NCI-H510A (cell line): ENCODE measurements at places on chromosomes 3 and 15.

- DNase-seq, result peak; percentile 22
These were observed 517.3 kb downstream of the MECOM start for GRCh38 chr3:169146179-169146665.

- no peak for DNase-seq
These were observed 381.8 kb upstream of the THBS1 start for GRCh38 chr15:39199076-39199475.

- no peak for DNase-seq
These were observed 31.2 kb downstream of the TGM4 start for GRCh38 chr3:44905446-44906157.

DNA sequence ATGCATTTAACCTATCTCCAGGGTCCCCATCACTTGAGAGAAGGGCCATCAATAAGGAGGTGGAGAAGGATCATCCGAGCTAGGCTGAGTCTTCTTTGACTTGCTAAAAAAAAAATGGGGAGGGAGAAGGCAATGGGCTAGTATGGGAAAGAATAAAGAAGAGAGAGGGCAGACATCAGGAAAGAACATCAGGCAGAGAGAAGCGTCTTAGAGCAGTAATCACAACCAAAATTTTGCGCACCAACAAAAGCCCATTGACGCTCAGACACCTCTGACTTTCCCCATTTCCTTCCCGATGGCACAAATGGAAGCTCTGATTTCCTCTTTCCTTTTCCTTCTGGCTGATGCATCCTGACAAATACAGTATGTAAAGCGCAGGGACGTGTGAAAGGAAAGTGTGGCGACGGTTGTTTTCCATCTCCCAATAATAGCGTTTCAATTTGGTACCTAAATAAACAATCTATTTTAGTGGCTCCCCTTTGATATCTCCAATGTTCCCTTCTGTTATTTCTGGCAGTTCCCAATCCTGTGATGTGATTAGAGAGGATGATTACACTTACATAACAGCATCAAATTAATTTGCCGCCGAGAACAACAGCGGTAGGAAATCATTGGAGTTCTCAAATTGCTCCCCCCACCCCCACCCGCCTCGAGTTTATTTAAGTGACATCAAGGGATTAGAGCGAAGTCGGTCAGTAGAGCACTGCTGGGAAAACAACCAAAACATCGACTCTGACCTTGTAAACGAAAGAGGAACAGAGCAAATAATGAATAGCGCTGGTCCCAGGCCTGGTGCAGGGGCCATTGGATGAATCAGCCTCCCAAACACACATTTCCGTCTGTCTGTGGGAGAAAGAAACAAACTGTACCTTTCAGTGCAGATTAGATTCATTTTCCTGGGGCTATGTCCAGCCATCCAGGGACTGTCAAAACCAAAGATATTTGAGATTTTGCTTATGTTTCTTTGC is 273.3 kb upstream of the ICE2 start:
- DNase-seq, result no peak

DNA sequence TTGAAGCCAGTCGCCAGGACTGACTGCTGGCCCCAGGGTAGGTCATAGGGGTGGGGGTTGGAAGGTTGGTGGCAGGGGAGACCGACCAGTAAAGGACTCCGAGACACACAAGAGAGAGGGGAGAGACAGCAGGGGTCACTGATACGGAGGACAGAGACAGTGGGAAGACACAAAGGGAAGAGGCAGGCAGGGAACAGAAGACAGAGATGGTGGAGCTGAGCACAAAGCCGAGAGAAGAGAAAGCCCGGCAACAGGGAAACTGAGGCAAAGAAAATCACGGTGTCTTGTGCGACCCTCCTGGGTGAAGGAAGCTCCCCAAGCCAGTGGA is 510 bp downstream of the RASL12 start:
- no peak for DNase-seq

DNA sequence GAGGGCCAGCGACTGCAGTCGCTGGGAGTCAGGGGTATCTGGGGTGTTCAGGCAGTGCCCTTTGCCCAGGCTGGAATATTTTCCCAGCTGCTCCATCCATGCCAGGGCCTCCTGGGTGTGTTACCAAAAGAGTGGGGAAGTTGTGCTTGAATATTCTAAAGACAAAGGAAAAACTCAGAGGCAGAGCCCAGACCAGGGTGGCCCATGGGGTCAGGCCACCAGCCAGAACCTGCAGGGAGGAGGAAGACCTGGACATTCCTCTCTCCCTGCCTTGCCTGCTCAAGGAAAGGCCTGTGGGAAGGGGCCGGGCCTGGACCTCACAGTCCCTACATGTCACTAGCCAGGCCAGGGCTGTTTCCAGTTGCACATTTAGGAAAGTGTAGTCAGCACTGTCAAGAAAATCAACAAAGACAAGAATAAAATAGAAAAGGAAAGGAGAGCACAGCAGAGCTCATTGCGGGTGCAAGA is 16.0 kb upstream of the KLF15 start:
- no peak for DNase-seq

GRCh38 chr3:15064299-15064834 is 748 bp downstream of the MRPS25 start:
- DNase-seq, result no peak

DNA sequence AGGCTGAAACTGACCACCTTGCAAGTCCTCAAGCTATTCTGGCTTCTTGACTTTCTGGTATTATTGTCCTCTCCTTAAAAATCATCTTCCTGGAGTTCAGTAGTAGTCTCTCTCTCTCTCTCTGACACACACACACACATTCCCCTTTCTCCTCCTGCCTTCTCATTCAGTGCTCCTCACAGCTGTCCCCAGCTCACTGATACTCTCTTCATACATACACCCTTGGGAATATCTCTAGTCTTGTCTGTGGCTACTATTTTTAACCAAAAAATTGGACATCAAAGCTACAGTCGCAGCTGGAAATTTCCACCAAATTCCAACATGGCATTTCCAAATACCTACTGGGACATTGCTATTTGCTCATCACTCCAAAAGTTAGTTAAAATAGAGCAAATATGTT is 178.9 kb downstream of the ECT2 start:
- DNase-seq, result no peak

DNA sequence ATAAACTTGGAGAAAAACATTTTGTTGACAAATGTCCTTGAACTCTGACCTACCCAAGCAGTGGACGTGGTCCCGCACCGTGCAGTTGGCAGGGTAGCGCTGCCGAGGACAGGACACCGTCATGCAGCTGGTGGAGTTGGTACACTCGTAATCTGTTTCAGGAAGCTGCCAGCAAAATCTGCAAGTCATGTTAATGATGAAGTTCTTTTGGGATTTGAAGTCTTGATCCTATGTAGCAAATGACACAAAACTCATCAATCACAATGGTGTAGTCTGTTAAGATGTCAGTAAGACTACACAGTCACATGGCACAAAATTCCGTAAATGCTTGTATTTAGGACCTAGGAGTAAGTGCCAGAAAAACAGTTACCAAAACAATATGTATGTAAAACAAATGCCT is 5.5 kb downstream of the TM2D3 start:
- DNase-seq, result no peak

GRCh38 chr3:157501863-157502262 is 1.4 kb downstream of the VEPH1 start:
- no peak for DNase-seq

DNA sequence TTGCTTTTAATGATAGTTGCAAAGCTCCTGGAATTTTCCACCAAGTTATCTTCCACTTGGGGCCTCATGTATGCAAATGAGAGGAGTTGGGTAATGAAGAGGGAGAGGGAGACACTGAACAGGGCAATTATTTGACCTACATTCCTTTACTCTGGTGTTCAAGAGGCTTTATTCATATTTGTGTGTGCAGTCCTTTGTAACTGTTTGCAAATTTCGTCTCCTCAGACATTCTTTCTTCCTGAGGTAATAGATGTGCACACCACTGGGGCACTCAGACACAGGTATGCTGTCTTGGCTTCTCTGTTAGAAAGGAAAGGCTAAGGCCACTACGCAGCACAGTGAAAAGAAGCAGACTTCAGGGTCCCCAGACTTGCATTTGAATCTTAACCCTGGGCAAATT is 189.7 kb upstream of the IL12A start:
- no peak for DNase-seq

GRCh38 chr3:21509731-21510470 is 241.1 kb downstream of the ZNF385D start:
- no peak for DNase-seq

DNA sequence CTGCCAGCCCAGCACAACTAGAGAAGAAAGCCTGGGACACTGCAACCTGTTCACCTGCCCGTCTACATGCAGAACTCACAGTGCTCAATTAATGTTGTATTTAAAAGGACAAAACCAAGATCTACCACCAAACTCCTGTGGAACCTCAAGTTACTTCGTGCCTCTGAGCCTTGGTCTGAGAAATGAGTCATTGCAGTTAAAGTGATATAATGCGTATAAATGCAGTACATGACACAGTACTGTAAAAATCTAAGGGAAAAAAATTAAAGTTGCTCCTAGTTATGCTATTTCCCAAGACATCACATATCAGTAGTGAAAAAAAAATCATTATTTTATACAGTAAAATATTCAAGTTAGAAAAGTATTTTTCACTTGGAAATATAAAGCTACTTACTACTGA is 138.9 kb downstream of the ZIC4 start:
- DNase-seq, result no peak

- no peak for DNase-seq
These were observed 87.3 kb downstream of the TFG start for GRCh38 chr3:100796556-100796955.

DNA sequence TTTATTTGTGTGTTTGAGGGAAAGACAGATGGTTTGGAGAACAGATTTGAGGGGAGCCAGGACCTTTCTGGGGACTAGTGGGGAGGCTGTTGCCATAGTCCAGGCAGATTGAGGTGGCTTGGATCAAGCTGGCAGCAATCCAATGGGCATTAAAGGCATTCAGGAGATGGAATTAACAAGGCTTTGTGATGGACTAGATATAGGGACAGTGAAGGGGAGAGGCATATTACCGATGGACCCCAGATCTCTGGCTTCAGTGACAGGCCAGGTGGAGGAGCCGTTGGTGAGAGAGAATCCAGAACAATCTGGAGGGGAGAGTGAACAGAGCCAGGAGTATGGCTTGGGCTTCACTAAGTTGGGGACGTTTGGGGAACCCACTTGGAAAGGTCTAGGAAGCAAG is 124.8 kb downstream of the EEFSEC start:
- DNase-seq, result no peak

- DNase-seq, result no peak
These were observed 11.4 kb upstream of the HTR3E start for GRCh38 chr3:184085389-184085852.

DNA sequence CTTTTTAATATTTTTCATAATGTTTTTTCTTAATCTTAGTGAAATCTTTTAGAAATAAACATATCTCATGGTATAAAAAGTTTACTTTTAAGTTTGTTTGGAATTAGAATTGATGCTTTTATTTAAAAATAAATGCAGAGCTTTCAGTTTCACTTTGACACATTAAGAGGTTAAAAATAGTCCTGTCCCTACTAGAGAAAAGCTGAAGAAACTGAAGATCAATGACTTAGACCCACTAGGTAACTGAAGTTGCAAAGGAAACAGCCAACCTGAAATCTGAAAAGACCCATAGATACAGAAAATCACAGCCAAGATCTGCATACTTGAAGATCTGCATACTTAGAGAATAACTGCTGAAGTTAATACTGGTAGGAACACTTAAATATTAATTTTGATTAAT is 237.6 kb downstream of the RAP2B start:
- no peak for DNase-seq

- no peak for DNase-seq
These were observed 36.9 kb downstream of the SLC35A5 start for GRCh38 chr3:112598731-112599130.
